ENCODE measurements at places on chromosomes 13 and 19.

- no peak for DNase-seq
- H3K27me3 ChIP-seq: no peaks in the 10 kb centered on the region
- H3K27ac ChIP-seq: no peak overlapping the region
- H3K4me3 ChIP-seq: no peak overlapping the region
- H3K36me3 ChIP-seq: no peaks in the 10 kb centered on the region
- no peaks in the 10 kb centered on the region for H3K4me1 ChIP-seq
These were observed 68.0 kb upstream of the GPR183 start for GRCh38 chr13:99374994-99375737.

DNA sequence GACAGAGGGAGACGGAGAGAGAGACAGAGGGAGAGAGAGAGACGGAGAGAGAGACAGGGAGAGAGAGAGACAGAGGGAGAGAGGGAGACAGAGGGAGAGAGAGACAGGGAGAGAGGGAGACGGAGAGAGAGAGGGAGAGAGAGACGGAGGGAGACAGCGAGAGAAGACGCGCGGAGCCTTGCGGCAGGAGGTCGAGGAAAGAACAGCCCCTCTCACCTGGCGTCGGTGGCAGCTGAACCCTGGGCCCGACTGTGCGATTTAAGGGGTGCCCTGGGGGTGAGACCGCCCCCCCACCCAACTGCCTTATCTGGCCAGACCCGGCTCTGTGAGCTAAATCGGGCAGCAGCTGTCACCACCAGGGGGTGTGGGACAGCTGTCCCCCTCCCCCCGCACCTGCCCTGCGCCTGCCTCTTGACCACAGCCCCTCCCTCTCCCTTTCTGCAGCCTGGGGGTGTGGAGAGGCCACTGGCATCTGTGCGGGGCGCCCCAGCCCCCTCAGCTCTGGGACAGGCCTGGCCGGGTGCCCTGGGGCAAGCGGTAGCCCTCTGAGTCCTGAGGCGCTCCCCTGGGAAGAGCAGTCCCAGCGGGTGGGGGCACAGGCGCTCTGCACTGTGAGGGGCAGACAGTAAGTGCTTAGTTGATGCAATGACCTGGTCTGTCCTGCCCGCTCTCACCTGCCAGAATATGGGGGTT lies 10.8 kb downstream of the JOSD2 start:
- H3K4me3 ChIP-seq: no peak overlapping the region
- no peaks in the 10 kb centered on the region for H3K4me1 ChIP-seq
- no peaks in the 10 kb centered on the region for H3K27me3 ChIP-seq
- no peak overlapping the region for H3K27ac ChIP-seq

GRCh38 chr19:18951721-18952281 lies 10.8 kb upstream of the HOMER3 start:
- no peak overlapping the region for H3K4me3 ChIP-seq
- DNase-seq: no peak
- H3K27ac ChIP-seq: no peak overlapping the region
- H3K4me1 ChIP-seq: peaks cover 36% of the 10 kb centered on the region

DNA sequence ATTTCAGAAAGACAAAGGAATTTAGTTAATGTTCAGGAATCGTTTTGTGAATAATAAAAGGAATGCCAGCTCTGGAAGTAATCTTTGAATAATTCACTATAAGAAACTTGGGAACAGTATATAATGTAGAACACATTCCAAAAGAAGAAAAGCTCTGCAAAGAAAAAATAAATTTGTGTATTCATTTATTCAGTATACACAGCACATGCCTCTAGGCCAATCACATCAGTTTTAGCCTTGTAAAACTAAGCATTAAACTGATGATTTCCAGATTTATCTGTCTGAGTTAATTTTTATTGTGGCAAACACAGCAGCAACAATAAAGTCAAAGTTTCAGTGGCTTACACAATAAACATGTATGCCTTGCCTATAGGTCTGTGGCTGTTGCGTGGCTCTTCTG lies 5.7 kb upstream of the RXFP2 start:
- no peak overlapping the region for H3K4me3 ChIP-seq
- H3K27ac ChIP-seq: no peak overlapping the region
- no peaks in the 10 kb centered on the region for H3K4me1 ChIP-seq
- no peaks in the 10 kb centered on the region for H3K27me3 ChIP-seq
- DNase-seq: no peak
- H3K36me3 ChIP-seq: no peaks in the 10 kb centered on the region

- H3K27ac ChIP-seq: no peak overlapping the region
- H3K4me1 ChIP-seq: no peaks in the 10 kb centered on the region
- DNase-seq: no peak
- no peak overlapping the region for H3K4me3 ChIP-seq
- no peaks in the 10 kb centered on the region for H3K36me3 ChIP-seq
These were observed 266.7 kb upstream of the MAB21L1 start for GRCh38 chr13:35743165-35743564.

- no peak overlapping the region for H3K4me3 ChIP-seq
- H3K27me3 ChIP-seq: no peaks in the 10 kb centered on the region
- no peak for DNase-seq
These were observed 17.5 kb upstream of the SIGLEC14 start for GRCh38 chr19:51664131-51664530.

GRCh38 chr19:33346665-33347064 lies 26.8 kb upstream of the CEBPG start:
- H3K36me3 ChIP-seq: no peaks in the 10 kb centered on the region
- DNase-seq: no peak
- no peak overlapping the region for H3K4me3 ChIP-seq
- H3K27ac ChIP-seq: no peak overlapping the region
- H3K27me3 ChIP-seq: peaks cover 88% of the 10 kb centered on the region

DNA sequence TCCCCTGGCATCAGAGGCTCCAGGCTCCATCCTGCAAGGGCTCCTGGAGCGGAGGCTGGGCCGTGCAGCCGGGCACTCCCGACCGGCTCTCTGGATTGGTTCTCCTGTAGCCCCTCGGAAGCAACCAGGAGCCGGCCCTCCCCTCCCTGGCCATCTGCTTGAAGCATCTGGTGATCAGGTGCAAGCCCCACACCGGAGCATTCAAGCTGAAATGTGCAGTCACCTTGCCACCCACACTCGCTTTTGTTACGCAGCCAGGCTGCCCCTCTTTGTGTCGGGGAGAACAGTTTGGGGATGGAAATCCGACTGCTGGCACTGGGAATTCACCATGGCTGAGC lies 258.8 kb downstream of the ZNF536 start:
- peaks cover 44% of the 10 kb centered on the region for H3K27me3 ChIP-seq
- no peak for DNase-seq
- no peak overlapping the region for H3K27ac ChIP-seq
- no peaks in the 10 kb centered on the region for H3K36me3 ChIP-seq
- no peaks in the 10 kb centered on the region for H3K4me1 ChIP-seq

- no peak overlapping the region for H3K4me3 ChIP-seq
- H3K4me1 ChIP-seq: peaks cover 3% of the 10 kb centered on the region
- DNase-seq: no peak
- no peak overlapping the region for H3K27ac ChIP-seq
- H3K27me3 ChIP-seq: no peaks in the 10 kb centered on the region
These were observed 67.3 kb downstream of the DOCK9 start for GRCh38 chr13:98910501-98910951.

GRCh38 chr13:113875837-113876281 lies 12.0 kb upstream of the GAS6 start:
- DNase-seq: no peak
- H3K4me3 ChIP-seq: no peak overlapping the region
- no peak overlapping the region for H3K27ac ChIP-seq
- peaks cover 24% of the 10 kb centered on the region for H3K4me1 ChIP-seq
- no peaks in the 10 kb centered on the region for H3K27me3 ChIP-seq

DNA sequence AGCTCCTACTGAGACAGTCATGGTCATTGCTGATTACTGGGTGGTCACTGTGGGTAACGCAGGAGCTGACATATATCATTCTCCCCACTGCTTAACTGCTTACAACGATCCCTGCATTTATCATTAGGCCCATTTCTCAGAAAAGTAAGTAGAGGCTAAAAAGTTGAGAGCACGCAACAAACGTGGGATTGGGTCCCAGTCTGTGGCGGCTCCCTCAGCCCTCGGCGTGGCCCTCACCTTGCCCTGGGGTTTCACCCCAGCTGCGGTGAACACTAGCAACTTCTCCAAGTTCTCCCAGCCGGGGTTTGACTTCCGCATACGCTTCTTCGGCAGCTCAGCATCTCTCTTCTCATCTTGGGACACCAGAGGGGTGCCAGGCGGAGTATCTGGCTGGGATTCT lies 2.5 kb downstream of the PNKP start:
- H3K27ac ChIP-seq: no peak overlapping the region
- no peaks in the 10 kb centered on the region for H3K27me3 ChIP-seq
- peaks cover 7% of the 10 kb centered on the region for H3K36me3 ChIP-seq
- DNase-seq: no peak
- H3K4me3 ChIP-seq: no peak overlapping the region
- peaks cover 18% of the 10 kb centered on the region for H3K4me1 ChIP-seq

DNA sequence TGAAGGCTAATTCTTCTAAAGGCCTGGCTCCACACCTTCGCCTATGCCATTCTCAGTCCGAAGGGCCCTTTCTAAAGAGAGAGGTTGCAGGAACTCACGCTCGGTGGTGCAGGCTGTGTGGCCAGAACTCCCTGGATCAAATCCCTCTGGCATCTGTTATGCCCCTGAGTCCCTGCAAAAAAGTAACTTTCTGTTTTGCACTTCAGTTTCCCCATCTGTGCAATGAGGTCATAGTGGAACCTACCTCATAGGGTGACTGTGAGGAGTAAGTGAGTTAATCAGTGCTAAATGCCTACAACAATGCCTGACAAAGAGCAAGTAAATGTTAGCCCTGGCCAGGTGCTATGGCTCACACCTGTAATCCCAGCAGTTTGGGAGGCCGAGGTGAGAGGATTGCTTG lies 7.3 kb downstream of the IGSF23 start:
- H3K36me3 ChIP-seq: no peaks in the 10 kb centered on the region
- no peak for DNase-seq
- H3K27ac ChIP-seq: no peak overlapping the region
- H3K4me1 ChIP-seq: no peaks in the 10 kb centered on the region
- H3K4me3 ChIP-seq: no peak overlapping the region

DNA sequence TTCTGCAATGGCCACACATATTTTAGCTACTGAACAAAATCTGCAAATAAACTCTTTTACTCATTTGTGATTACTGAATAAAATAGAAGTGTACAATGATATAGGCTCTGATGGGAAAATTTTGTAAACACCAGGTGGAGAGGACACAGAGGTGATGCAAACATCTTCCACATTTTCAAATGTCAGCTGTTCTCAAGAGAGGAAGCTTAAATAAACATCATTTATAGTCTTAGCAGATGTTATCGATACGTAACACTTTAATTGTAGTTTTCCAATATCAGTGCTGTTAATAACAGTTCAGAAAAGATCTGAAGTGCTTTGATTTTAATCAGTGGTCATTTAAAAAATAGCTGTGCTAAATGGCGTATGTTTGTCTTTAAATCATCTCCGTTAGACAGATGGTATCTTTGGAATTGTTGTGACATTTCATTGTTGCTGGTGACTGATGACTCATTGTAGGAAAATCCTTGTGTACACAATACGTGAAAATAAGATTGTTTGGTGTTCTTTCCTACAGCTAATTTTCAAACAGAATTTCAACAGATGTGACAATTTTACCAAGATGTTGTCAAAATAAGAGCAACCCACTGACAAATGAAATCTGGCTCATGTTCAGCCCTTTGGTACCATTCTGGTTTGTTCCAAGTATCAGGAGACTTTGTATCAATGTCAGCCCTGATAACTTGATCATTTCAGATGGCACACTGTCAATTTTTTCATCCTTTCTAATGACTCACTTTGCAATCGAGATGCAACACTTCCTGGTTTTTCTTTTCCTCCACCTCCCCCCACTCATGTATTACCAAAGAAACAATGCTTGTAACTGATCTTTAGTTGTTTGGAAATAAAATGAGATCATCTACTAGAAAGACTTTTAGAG lies 516.0 kb downstream of the DCT start:
- no peaks in the 10 kb centered on the region for H3K4me1 ChIP-seq
- no peaks in the 10 kb centered on the region for H3K36me3 ChIP-seq
- no peak overlapping the region for H3K4me3 ChIP-seq
- no peak overlapping the region for H3K27ac ChIP-seq
- no peaks in the 10 kb centered on the region for H3K27me3 ChIP-seq
